ENCODE measurements at places on chromosomes 2 and 18.

DNA sequence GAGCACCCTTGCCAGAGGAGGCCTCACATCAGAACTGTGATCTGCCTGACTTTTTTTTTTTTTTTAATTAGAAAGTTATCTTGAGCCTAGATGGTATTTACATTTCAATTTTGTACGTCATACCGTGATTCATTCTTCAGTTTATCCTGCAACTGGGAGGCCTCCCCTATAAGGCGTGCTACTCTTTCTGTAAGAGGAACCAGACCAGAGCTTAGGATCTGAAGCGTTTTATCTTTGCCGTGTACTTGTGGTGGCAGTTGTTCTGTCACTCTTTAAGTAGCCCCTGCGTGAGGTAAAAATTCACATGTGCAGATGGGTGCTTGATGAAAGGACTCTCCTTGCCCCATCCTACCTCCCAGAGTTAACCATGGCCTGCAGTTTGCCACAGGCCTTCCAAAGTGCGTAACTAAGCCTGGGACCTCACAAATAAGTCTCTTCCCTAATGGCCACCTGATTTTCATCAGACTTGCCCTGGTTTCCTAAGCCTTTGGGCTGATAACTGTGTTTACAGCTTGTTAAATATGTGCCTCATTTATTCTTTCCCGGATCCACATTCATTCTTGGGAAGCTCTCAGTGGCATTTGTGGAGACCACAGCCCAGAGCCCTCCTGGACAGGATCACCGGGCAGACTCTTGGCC lies 96.0 kb downstream of the MTCL1 start:
- no peak overlapping the region for H3K27ac ChIP-seq
- no peak for DNase-seq
- H3K36me3 ChIP-seq, result no peaks in the 10 kb centered on the region
- H3K27me3 ChIP-seq, result peaks cover 4% of the 10 kb centered on the region
- no peaks in the 10 kb centered on the region for H3K4me1 ChIP-seq
- H3K4me3 ChIP-seq, result no peak overlapping the region

DNA sequence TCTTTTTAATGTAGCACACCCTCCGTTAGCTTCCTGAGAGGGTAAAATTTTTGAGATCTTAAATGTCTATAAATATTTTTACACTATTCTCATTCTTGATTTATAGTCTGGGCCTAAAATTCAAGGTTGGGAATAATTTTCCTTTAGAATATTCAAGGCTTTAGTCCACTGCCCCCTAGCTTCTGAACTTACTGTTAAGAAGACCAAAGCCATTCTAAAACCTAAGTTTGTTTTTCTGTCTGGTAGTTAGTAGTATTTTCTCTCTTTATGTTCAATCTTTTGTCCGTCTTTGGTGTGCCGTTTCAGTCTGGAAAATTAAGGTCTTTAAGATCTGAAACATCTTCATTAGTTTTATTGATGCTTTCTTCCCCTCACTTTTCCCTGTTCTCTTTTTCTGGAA lies 14.5 kb downstream of the OSBPL6 start:
- H3K4me1 ChIP-seq, result no peaks in the 10 kb centered on the region
- H3K27ac ChIP-seq, result no peak overlapping the region
- no peak for DNase-seq
- H3K36me3 ChIP-seq, result no peaks in the 10 kb centered on the region
- no peak overlapping the region for H3K4me3 ChIP-seq

DNA sequence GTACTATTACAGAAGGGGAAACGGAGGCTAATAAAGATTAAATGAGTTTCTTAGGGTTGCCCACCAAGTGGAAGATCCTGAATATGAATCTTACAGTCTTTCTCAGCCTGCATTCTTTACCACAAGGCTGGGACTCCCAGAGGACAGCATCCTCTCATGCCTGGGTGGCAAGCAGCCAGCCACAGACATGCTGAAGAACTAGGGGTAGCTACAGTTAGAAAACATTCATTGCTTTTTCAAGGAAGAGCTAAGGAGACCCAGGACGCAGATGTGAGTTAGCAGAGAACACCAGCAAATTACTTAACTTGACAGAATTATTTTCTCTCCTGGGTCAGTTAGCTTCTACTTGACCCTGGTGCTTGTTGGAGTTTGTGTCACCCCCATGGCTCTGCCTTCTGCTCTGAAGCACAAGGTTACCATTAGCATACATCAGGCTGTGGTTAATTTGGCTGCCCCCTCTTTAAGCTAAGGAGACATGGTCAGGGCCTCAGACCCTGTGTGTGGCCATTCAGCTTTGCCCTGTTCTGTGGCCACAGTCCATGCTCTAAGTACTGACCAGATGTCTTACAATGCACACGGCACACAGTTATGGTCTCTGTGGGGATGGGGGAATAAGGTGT lies 132.3 kb upstream of the TNP1 start:
- H3K36me3 ChIP-seq, result no peaks in the 10 kb centered on the region
- no peak overlapping the region for H3K27ac ChIP-seq
- no peak for DNase-seq

DNA sequence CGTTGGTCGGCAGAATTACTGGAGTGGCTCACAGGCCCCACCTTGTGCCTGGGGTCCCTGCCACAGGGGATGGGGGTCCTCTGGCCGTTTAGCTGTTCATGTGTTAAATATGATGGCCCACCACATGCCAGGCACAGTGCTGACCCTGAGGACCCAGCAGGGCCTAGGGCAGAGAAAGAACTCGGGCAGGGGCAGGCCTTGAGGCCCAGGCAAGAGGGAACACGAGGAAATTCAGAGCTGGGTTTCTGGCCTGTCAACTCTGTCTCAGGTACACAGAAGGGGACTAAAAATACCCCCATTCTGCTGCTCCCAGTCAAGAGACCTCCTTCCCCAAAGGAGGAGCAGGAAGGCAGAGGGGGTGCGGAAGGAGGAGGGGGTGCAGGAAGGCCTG lies 66.2 kb downstream of the DNMT3A start:
- peaks cover 65% of the 10 kb centered on the region for H3K4me1 ChIP-seq
- H3K36me3 ChIP-seq, result peaks cover 22% of the 10 kb centered on the region
- no peak for DNase-seq
- peak overlapping the region; percentile 69 for H3K27ac ChIP-seq

DNA sequence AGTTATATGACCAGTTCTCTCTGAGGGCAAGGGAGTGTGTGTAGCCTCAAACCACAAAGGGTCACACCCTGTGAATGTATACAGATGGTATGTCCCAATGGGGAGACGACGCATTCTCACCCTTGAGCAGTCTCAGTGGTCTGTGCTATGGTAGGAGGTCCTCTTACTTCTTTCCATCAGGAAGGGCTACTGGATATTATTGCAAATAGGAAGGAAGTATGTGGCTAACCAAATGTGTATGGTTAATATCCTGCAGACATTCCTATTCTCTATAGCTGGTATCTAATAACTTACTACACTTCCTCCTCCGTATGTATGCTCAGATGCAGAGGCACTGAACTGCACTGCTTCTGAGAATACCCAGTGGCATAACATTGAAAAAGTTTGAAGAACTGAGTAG lies 306.7 kb upstream of the CCDC68 start:
- peaks cover 4% of the 10 kb centered on the region for H3K27me3 ChIP-seq
- H3K4me3 ChIP-seq, result no peak overlapping the region
- peaks cover 8% of the 10 kb centered on the region for H3K4me1 ChIP-seq
- no peak for DNase-seq
- H3K36me3 ChIP-seq, result no peaks in the 10 kb centered on the region
- H3K27ac ChIP-seq, result no peak overlapping the region

- H3K27ac ChIP-seq, result no peak overlapping the region
- H3K4me1 ChIP-seq, result no peaks in the 10 kb centered on the region
- no peaks in the 10 kb centered on the region for H3K27me3 ChIP-seq
- no peak overlapping the region for H3K4me3 ChIP-seq
These were observed 1024.9 kb downstream of the BCL11A start for GRCh38 chr2:59528525-59528924.

DNA sequence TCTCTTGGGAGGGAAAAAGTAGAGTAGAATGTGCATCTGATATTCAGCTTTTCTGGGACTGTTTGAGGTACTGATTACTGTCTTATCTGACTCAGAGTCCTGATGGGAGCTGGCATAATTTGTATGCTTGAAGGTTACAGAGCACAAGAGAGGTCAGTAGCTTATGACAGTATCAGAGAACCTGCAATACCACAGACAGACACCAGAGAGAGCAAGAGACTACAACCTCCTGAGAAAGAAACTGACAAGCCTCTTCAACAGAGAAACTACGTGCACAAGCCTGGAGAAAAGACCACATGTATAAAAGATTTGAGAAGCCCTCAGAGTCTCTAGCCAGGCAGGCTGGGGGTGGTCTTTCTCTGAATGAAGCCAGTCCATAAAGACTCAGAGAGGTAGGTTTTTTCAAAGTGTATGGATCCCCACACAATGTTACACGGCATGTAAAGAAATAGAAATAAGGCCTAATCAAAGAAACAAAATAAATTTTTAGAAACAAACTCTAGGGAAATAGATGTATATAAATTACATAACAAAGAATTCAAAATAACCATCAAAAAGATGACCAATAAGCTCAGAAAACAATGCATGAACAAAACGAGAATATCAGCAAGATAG lies 568.3 kb downstream of the LRRTM4 start:
- no peak overlapping the region for H3K4me3 ChIP-seq
- H3K27me3 ChIP-seq, result no peaks in the 10 kb centered on the region
- H3K4me1 ChIP-seq, result no peaks in the 10 kb centered on the region
- H3K36me3 ChIP-seq, result no peaks in the 10 kb centered on the region
- DNase-seq, result no peak

- peaks cover 3% of the 10 kb centered on the region for H3K36me3 ChIP-seq
- peak within 1 kb of the TSS; percentile 64 for H3K4me3 ChIP-seq
- H3K27me3 ChIP-seq, result peaks cover 62% of the 10 kb centered on the region
- H3K27ac ChIP-seq, result peak within 1 kb of the TSS; percentile 19
- no peak for DNase-seq
These were observed at the start of gene INHBB for GRCh38 chr2:120346026-120346666. Gene INHBB, plus strand, starts transcription at chr2:120346136. Its CDS starts 53 bp downstream, at chr2:120346189.

DNA sequence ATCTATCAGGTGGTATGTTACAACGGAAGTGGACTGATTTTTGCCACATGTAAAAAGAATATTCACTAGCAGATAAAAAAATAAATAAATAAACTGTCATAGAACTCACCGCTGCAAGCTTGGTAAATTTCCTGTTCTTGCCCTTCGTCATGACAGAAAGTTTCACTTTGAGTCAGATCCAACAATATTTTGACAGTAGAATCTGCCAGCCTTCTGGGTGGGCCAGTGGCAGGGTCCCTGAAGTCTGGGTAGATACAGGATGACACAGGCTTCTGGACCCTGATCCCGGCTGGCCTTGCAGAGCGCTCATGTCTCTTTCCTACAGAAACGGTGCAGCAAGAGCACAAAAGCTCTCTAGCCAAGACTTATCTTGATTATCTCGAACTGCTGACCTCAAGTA lies 97.8 kb upstream of the PMAIP1 start:
- peaks cover 17% of the 10 kb centered on the region for H3K4me1 ChIP-seq
- H3K36me3 ChIP-seq, result no peaks in the 10 kb centered on the region
- H3K27ac ChIP-seq, result no peak overlapping the region
- peaks cover 6% of the 10 kb centered on the region for H3K27me3 ChIP-seq

DNA sequence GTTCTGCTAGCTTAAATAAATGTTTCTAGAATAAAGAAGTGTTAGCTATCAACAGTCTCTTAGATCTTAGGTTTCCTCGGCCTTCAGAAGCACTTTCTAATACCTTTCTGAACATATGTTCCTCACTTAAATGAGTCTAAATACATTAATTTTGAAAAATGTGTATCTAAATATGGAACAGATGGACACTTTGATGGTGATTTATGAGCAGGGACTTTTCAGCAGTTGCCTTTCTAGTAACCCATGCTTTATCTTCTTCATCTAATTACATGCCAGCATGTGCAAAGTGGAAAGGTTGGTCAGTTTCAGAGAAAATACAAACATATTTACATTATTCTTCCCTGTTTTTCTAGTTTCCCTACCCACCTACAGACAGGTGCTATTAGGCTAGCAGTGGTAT lies 797.0 kb upstream of the CHAC2 start:
- H3K36me3 ChIP-seq, result no peaks in the 10 kb centered on the region
- no peak overlapping the region for H3K27ac ChIP-seq
- DNase-seq, result no peak
- no peaks in the 10 kb centered on the region for H3K4me1 ChIP-seq

DNA sequence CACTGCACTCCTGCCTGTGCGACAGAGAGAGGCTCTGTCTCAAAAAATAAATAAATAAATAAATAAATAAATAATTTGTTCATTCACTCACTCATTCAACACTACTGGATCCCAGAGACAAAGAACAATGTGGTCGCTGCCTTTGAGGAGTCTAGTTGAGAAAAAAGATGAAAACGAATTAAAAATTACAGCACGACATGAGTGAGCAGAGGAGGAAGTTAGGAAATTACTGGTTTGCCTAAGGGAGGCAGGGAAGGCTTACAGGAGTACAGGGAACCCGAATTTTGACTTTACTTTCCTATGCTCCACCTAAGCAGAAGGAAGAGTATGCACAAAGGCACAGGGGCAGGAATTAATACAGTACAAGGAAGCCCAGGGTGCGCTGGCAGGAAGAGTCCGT lies 4.2 kb upstream of the KCMF1 start:
- no peak overlapping the region for H3K27ac ChIP-seq
- H3K36me3 ChIP-seq, result peaks cover 63% of the 10 kb centered on the region
- H3K27me3 ChIP-seq, result no peaks in the 10 kb centered on the region
- no peak for DNase-seq
- H3K4me3 ChIP-seq, result no peak overlapping the region
- H3K4me1 ChIP-seq, result peaks cover 43% of the 10 kb centered on the region

GRCh38 chr2:120624738-120625446 lies 110.8 kb upstream of the GLI2 start:
- H3K27ac ChIP-seq, result no peak overlapping the region
- H3K36me3 ChIP-seq, result no peaks in the 10 kb centered on the region
- no peak for DNase-seq
- peaks cover 5% of the 10 kb centered on the region for H3K27me3 ChIP-seq

GRCh38 chr2:98910349-98911125 lies 25.5 kb downstream of the CRACDL start:
- no peak overlapping the region for H3K4me3 ChIP-seq
- H3K4me1 ChIP-seq, result peaks cover 32% of the 10 kb centered on the region
- peak; percentile 5 for DNase-seq
- no peaks in the 10 kb centered on the region for H3K36me3 ChIP-seq

GRCh38 chr2:138105358-138105757 lies 141.1 kb downstream of the HNMT start:
- H3K4me1 ChIP-seq, result no peaks in the 10 kb centered on the region
- H3K27ac ChIP-seq, result no peak overlapping the region
- H3K27me3 ChIP-seq, result no peaks in the 10 kb centered on the region
- DNase-seq, result no peak
- no peak overlapping the region for H3K4me3 ChIP-seq
- H3K36me3 ChIP-seq, result no peaks in the 10 kb centered on the region

GRCh38 chr2:165582409-165582808 lies 112.9 kb downstream of the CSRNP3 start:
- no peak for DNase-seq
- no peaks in the 10 kb centered on the region for H3K36me3 ChIP-seq
- H3K27ac ChIP-seq, result no peak overlapping the region
- no peaks in the 10 kb centered on the region for H3K4me1 ChIP-seq
- no peaks in the 10 kb centered on the region for H3K27me3 ChIP-seq
- H3K4me3 ChIP-seq, result no peak overlapping the region
